ENCODE measurements at places on chromosomes 2 and 18.

DNA sequence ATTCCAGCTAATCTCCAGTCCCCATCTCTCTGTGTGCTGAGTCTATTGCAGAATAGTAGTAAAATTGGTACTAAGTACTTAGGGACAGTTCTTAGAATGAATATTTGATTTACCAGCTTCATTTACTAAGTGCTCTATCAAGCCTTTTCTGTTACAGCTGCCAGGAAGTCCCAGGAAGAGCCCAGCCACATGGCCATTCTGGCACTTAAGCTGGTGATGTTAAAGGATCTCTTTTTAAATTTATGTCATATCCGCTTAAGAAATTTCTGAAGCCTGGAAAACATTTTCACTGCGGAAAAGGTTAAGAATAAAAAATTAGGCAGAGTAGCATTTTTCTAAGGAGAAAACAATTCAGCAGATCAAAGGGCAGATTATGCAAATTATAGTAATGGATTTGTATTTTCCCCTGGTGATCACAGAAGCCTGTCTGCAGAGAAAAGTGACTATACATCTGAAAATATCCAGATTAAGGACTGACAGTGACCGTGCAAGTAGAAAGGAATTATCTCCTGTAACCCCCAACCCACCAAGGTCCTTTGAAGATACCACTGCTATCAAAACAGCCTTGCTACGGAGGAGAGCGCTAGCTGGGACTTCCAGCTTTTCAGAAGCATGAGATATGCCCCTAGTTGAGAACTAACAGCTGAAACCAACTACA lies 260.8 kb downstream of the SH3BP4 start:
- no peak for DNase-seq
- H3K27me3 ChIP-seq = peaks cover 6% of the 10 kb centered on the region
- no peaks in the 10 kb centered on the region for H3K36me3 ChIP-seq
- no peaks in the 10 kb centered on the region for H3K4me1 ChIP-seq

DNA sequence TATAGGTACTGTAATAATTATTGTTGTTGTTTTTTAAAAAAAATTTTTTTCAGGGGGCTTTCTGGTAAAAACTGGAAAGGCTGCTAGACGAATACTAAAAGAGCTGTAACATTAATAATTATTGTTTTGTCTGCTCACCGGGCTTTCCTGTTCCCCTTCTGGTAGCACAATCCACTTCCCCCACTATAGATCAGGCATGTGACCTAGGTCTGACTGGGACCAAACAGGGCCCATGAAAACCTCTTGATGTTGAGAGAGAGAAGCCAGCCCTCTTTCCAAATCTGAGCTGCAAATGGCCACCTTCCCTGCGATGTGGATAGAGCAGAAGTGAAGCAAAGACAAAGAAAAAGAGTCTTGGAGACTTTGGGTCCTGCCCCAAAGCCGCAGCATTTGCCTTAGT lies 23.4 kb downstream of the SH2D6 start:
- no peak overlapping the region for H3K4me3 ChIP-seq
- H3K27ac ChIP-seq = no peak overlapping the region
- no peaks in the 10 kb centered on the region for H3K36me3 ChIP-seq
- peaks cover 1% of the 10 kb centered on the region for H3K27me3 ChIP-seq
- peaks cover 16% of the 10 kb centered on the region for H3K4me1 ChIP-seq

DNA sequence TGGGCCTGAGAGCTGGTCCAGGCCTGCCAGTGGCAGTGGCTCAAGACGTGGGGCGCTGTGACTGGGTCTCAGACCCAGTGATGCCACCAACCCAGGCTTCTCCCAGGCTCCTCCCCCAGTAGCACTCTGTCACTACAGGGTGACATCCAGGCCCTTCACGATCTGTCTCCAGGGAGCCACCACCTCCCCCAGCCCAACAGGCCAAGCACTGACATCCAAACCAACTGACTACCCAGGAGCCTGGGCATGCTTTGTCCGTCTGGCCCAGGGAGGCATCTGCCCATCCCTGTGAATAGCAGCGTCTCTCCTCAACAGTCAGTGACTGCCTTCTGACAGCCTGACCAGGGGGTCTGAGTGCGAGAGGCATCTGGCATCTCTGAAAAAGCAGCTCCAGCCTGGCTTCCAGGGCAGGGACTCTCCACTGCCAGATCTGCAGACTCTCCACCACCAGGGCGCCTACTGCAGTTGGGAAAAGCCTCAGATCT lies 13.0 kb downstream of the TEX44 start:
- peaks cover 13% of the 10 kb centered on the region for H3K27me3 ChIP-seq
- peak overlapping the region; percentile 57 for H3K4me3 ChIP-seq
- peaks cover 26% of the 10 kb centered on the region for H3K4me1 ChIP-seq
- H3K27ac ChIP-seq = peak overlapping the region; percentile 76
- DNase-seq = no peak

GRCh38 chr2:188181067-188181838 lies 110.4 kb upstream of the GULP1 start:
- DNase-seq = no peak
- no peak overlapping the region for H3K27ac ChIP-seq
- no peaks in the 10 kb centered on the region for H3K36me3 ChIP-seq
- H3K27me3 ChIP-seq = peaks cover 2% of the 10 kb centered on the region
- H3K4me1 ChIP-seq = no peaks in the 10 kb centered on the region

GRCh38 chr2:123563515-123563914 lies 461.6 kb upstream of the CNTNAP5 start:
- H3K36me3 ChIP-seq = no peaks in the 10 kb centered on the region
- no peak for DNase-seq
- no peaks in the 10 kb centered on the region for H3K4me1 ChIP-seq
- H3K27ac ChIP-seq = no peak overlapping the region
- no peak overlapping the region for H3K4me3 ChIP-seq

- H3K27ac ChIP-seq = no peak overlapping the region
- H3K36me3 ChIP-seq = peaks cover 43% of the 10 kb centered on the region
- DNase-seq = no peak
- peaks cover 4% of the 10 kb centered on the region for H3K4me1 ChIP-seq
- no peak overlapping the region for H3K4me3 ChIP-seq
Observed at GRCh38 chr18:59156316-59156715, 16.6 kb downstream of the SEC11C start.

- peaks cover 51% of the 10 kb centered on the region for H3K4me1 ChIP-seq
- H3K27ac ChIP-seq = peak overlapping the region; percentile 90
- no peaks in the 10 kb centered on the region for H3K27me3 ChIP-seq
- H3K36me3 ChIP-seq = peaks cover 7% of the 10 kb centered on the region
Observed at GRCh38 chr2:197312186-197312585, 1.6 kb upstream of the ANKRD44 start.

DNA sequence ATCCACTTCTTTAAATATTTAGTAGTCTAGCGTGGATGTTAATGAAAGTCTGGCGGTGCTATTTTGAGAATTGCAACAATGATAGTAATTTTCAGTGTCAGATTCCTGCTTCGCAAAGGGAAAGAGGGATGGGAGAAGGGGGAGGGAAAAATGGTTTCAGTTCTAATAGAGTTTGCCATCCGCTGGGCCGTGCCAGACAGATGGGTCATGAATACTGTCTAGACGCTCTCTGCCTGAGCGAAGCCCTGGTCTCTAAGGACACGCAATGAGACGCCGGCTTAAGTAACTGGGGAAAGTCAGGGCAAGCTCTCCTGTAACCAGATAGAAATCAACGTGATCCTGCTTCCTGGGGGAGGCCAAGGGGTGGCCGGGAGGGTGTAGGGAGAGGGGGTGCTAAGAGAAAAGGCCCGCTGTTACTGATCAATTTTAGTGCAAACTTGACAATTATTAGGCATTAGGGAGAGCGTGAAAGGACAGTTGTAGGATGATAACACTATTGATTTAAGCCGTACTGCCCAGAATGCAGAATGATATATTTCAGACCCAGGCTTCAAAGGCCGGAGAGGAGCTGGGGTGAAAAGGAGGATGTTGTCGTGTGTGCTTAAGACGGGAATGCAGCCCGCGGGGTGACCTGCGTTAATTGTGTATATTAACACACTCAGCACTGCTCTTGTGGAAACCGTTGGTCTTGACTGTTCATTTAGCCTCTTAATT lies 229.2 kb downstream of the LDLRAD4 start:
- no peaks in the 10 kb centered on the region for H3K27me3 ChIP-seq
- DNase-seq = no peak
- H3K4me3 ChIP-seq = no peak overlapping the region
- no peaks in the 10 kb centered on the region for H3K36me3 ChIP-seq

DNA sequence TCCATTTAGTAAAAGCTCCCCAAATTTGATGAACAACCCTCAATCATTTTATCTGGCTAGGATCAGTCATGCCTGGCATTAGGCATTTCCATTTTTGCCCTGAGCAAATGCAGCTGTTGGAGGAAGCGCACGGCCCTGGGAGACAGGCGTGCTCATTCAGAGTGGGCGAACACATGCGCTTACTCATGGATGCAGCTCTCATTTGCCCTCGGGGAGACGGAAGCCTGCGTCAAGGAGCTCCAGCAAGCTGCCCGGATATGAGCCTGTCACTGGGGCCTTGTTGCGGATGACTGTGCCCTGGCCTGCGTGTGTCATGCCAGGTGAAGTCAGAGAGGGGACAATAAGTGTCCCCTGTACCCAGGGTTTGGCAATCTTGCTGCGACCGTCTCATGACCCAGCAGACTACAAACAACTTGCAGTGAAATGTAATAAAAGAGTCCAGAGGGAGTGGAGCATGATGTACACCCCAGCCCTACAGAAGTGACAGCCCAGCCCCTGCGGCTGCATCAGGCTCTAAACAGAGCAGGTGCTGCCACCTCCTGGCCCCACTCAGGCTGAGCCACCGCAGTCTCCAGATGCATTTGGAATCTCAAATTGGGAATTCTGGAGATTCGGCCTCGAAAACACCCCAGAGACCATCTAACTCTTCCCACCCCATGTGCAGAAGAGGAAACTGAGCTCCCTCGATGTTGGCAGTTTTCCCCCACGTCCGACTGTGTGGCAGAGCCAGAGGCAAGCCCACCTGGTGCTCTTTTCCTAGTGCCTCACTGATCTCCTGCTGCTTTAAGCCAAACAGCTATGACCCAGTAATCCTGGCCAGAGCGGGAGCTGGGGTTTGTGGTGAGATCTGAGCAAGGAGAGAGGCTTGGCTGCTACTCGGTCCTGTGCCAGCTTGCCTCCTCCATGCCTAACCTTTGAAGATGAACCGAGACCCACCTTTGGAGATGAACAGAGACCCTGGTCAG lies 105.0 kb upstream of the ALK start:
- no peaks in the 10 kb centered on the region for H3K36me3 ChIP-seq
- no peak overlapping the region for H3K4me3 ChIP-seq
- no peak for DNase-seq

DNA sequence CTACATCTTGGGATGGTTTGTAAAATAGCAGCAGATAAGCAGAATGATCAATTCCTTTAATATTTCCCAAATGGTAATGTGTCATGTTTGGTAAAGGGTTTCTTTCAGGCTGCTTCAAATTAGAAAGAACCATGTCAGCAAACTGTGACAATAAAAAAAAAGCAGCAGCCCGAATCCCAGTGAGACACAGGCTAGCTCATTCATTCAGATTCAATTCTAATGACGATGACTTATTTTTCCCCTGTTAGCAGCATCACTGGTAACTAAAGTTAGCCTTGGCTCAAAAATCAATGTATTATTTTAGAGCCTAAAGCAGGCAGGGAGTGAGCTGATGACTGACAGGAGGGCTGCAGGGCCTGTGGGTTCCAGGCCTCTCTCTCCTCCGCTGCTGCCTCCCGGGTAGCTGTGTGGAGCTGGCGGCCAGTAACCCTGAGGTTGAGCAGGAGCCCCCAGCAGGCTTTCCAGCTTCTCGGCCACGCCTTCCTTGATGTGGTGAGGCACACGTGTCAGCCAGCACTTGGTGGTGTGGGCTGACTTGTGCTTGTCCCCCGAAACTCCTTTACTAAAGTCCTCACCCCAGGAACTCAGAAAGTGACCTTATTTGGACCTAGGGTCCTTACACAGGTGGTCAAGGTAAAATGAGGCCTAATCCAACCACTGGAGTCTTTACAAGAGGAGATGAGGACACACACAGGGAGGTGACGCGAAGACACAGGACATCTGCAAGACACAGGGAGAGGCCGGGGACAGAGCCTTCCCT lies 120.5 kb upstream of the HS6ST1 start:
- no peaks in the 10 kb centered on the region for H3K4me1 ChIP-seq
- H3K27me3 ChIP-seq = no peaks in the 10 kb centered on the region
- H3K27ac ChIP-seq = no peak overlapping the region
- no peak overlapping the region for H3K4me3 ChIP-seq
- no peak for DNase-seq

- peaks cover 3% of the 10 kb centered on the region for H3K27me3 ChIP-seq
- no peak overlapping the region for H3K4me3 ChIP-seq
- no peak for DNase-seq
- H3K36me3 ChIP-seq = no peaks in the 10 kb centered on the region
- peaks cover 1% of the 10 kb centered on the region for H3K4me1 ChIP-seq
Observed at GRCh38 chr18:50231621-50232020, 34.7 kb downstream of the CFAP53 start.

DNA sequence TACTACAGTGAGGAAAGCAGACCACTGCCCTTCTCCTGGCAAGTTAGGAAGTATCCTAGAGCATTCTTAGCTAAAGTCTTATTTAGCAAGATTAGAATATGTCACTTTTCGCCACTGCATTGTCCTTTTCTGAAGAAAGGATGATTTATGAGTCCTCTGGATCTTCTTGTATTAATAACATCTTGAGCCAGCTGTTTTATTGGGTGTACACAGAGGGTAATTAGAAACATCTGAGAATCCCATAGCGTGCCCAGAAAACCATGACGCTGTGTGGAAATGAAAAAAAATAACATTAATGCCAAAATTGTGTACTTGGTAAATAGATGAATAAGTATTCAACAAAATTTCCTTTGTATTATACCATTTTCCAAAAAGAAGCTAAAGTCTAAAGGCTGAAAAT lies 198.7 kb downstream of the LTBP1 start:
- H3K4me1 ChIP-seq = no peaks in the 10 kb centered on the region
- no peak for DNase-seq
- no peak overlapping the region for H3K27ac ChIP-seq
- no peaks in the 10 kb centered on the region for H3K27me3 ChIP-seq
- H3K4me3 ChIP-seq = no peak overlapping the region

- H3K27me3 ChIP-seq = peaks cover 4% of the 10 kb centered on the region
- H3K4me1 ChIP-seq = no peaks in the 10 kb centered on the region
- no peaks in the 10 kb centered on the region for H3K36me3 ChIP-seq
- DNase-seq = no peak
Observed at GRCh38 chr2:31475692-31476091, 61.1 kb upstream of the XDH start.

- H3K4me3 ChIP-seq = no peak overlapping the region
Observed at GRCh38 chr2:220182790-220183189, 555.4 kb downstream of the SLC4A3 start.

GRCh38 chr18:33097126-33097525 lies 324.3 kb upstream of the KLHL14 start:
- H3K36me3 ChIP-seq = no peaks in the 10 kb centered on the region
- H3K27me3 ChIP-seq = no peaks in the 10 kb centered on the region
- H3K4me1 ChIP-seq = no peaks in the 10 kb centered on the region
- H3K4me3 ChIP-seq = no peak overlapping the region
- H3K27ac ChIP-seq = no peak overlapping the region
- no peak for DNase-seq

DNA sequence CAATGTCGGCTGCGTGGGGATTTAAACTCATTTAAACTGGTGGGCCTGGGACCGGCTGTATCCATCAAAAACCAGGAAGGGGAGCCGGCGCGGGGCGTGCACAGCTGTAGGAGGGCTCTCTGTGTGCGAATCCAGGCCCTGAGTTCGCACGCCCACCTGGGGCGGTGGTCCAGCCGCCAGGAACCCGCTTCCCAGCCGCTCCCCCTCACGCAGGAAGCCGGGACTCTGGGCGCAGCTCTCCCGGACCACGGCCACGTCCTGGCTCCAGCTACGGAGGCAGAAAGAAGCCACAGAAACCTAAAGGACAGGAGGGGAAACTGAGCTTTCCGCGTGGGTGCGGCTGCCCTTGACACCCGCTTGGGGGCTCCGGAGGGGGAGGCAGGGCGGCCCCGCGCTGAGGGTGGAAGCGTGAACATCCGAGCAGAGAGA lies 80.6 kb downstream of the GFPT1 start:
- no peak for DNase-seq
- peak overlapping the region; percentile 51 for H3K4me3 ChIP-seq
- H3K27me3 ChIP-seq = peaks cover 40% of the 10 kb centered on the region
- peaks cover 10% of the 10 kb centered on the region for H3K4me1 ChIP-seq
